ENCODE measurements at places on chromosomes 4 and X.

DNA sequence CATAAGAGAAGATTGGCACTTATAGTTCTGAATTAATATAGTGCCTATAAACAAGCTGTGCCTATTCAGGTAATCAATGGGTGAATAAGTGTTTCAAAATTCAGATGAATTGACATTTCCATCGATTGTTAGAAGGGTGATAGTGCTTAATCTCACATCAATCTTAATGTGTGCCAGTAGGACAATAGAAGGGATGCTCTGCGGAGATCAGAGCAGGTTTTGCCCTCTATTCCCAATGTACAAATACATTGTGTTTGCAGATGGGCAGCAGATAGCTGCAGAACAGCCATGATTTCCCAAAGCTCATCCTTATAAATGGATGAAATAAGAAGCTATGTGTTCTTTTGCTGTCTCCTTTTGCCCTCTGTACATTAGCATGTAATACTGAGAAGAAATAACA is 7.2 kb downstream of the MAB21L2 start:
- no peak for DNase-seq

DNA sequence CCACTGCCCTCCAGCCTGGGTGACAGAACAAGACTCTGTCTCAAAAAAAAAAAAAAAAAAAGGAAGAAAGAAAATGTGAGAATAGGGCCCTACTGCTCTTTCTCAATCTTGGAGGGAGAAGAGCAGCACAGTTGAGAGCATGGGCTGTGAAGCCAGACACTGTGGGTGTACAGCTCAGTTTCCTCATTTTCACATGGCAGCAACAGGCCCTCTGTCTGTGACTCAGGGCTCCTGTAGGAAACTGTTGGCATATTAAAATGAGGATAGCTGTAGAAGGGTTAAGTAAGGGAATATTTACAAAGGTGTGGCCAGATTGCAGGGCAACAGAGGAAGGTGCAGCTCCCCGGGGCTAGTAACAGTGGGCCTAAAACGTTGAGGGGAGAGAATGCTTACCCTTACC is 3.4 kb downstream of the AKAP14 start:
- DNase-seq, result no peak

- DNase-seq, result no peak
Measured at GRCh38 chrX:33333271-33333670, 121.9 kb upstream of the DMD start.

DNA sequence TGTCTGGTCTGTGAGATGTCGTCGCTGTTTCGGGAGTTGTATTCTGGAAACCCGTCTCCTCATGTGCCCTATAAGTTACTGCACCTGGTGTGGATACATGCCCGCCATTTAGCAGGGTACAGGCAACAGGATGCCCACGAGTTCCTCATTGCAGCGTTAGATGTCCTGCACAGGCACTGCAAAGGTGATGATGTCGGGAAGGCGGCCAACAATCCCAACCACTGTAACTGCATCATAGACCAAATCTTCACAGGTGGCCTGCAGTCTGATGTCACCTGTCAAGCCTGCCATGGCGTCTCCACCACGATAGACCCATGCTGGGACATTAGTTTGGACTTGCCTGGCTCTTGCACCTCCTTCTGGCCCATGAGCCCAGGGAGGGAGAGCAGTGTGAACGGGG is 1.4 kb downstream of the USP27X start:
- DNase-seq, result no peak

Measured in activated CD8-positive, alpha-beta memory T cell treated with anti-CD3 and anti-CD28 coated beads, Interleukin-2, amount 50 U/mL, for 48 hours (primary cell).